NCI-H1048 (cell line): ENCODE measurements at places on chromosomes 16 and 17.

DNA sequence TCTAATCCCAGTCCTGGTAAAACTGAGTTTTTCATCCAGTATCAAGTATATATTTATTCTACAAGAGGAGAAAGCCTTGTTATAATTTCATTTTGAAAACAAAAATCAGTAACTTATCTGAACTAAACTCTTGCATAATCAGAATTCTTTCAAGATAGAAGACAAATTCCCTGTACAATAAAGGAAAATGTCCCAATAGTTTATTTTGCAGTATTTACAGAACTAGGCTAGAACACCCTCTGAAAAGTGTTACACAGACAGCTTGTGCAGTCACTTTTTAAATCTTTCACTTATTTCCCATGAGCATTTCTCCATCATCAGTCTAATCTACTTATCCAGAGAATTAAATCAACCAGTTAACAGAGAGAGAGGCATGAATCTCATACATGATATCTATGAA lies 48.5 kb downstream of the SPOP start:
- DNase-seq = no peak

- no peak for DNase-seq
Observed at GRCh38 chr16:19690196-19690595, 27.8 kb downstream of the KNOP1 start.

DNA sequence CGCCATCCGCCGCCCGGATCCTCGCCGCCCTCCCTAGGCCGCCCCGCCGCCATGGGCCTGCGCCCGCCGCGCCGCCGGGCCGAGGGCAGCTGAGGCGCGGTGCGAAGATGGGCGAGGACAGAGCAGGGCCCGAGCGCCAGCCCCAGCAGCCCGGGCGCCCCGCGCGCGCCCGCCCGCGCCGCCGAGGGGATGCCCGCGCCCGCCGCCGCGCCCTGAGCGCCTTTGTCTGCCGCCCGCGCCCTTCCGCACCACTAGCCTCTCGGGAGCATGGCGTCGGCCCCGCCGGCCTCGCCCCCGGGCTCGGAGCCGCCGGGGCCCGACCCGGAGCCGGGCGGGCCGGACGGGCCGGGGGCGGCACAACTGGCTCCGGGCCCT lies 278 bp downstream of the RAB11FIP3 start:
- no peak for DNase-seq

DNA sequence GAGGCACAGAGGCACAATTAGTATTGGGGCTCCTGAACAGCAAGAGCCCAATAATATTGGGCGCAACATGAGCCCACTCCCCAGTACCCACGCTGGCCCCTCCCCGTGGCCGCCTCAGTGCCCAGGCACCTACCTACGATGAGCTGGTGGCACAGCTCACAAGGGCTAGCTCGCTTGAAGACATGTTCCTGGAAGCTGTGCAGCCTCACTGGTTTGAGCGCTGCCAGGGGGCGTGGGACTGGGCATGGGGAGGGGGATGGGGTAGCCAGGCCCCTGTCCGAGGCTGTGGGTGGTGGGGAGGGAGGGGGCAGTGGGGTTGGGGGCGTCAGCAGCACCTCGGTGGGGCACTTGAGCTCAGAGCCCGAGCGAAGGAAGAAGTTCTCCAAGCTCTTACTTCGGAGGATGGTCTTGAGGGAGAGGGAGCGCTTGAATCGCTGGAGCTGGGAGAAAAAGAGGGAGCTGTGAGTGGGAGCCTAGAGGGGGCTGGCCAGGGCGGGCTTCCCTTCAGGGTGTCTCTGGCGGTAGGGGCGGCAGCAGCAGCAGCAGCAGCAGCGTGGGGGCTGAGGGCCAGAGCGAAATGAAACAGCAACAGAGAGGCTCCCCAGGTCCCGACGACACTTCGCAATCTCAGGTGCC lies 7.9 kb downstream of the STAC2 start:
- no peak for DNase-seq

DNA sequence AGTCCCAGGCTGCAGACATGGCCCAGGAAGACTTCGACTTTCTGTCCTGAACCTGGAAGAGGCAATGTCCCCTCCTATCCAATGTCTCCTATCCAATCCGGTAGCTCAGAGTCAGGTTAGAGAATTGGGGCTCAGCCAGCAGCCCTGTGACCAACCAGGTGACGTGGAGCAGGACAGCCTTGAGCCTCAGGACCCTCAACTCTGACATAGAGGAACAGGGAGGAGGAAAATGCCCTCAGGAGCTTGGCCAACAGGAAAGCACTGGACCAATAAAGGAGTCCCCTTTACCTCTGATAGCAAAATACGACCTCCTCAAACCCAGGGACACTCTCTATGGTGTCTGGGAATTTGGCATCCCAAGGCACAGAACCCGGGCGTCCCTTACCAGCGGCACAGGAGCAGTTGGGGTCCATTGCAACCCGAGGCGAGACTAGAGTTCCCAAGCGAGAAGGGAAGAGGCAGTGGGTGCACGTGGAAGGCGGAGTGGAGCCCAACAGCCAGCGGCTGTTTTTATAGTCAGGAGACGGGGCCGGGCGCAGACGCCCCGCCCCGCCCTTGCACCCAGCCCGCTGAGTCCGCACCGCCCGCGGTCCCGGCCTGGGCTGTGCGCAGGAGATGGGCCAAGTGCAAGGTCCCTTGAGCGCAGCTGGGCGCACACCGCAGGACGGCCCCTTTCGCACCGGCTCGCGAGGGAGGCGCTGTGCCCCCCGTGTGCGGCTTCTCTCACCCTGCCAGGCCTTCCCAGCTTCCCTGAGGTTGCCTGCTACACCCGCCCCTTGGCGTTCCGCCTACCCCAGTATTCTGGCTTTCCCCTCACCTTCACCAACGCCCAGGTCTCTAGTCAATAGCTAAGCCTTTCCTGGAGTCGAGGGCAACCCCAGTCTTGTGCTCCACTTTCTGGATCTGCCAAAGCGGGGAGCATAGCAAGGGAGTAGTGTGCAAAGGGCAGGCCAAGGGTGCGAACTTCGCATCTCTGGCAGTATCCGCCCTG lies at the start of gene MT1G:
Gene MT1G (minus strand): TSS at position 485 of the 991 bp plus-strand sequence. CDS start 72 bp downstream, at position 413.
- no peak for DNase-seq

GRCh38 chr17:55436224-55437158 lies 14.9 kb upstream of the MMD start:
- no peak for DNase-seq

- no peak for DNase-seq
Observed at GRCh38 chr17:16005636-16006035, 6.0 kb downstream of the TTC19 start.

DNA sequence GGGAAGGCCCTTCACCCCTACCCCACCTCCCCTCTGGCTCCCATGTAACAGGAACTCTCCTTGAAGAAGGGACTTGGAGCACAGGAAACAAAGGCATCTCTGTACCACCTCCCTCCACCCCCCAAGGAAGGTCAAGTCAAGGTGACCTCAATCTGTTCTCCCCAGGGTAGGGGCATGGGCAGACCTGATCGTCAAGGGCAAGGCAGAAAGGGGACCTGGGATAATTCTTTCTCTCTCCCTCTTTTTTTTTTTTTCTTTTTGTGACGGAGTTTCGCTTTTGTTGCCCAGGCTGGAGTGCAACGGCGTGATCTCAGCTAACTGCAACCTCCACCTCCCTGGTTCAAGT lies 4.3 kb upstream of the STAT5A start:
- DNase-seq = no peak

DNA sequence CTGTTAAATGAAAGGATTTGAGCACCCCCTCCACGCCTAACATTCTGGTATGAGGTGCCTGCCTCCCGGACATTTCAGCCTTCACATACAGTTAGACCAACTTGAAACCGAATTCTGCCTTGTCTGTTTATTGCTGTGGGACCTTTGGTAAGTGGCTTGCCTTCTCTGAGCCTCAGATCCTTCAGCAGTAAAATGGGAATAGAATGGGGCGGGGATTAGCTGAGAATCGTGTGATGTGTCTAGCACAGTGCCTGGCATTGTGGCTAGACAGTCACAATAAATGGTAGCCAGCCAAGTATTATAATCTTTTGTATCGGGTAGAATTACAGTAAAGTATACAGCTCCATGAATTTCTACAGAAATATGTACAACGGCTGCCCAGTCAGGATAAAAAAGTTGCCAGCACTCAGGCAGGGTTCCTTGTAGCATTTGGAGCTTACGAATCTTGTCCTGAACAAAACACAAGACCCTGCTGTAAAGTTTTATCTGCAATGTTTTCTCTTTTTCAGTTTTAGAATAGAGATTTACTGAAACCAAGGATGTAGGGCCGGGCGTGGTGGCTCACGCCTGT lies 786 bp downstream of the TMC7 start:
- DNase-seq = no peak

DNA sequence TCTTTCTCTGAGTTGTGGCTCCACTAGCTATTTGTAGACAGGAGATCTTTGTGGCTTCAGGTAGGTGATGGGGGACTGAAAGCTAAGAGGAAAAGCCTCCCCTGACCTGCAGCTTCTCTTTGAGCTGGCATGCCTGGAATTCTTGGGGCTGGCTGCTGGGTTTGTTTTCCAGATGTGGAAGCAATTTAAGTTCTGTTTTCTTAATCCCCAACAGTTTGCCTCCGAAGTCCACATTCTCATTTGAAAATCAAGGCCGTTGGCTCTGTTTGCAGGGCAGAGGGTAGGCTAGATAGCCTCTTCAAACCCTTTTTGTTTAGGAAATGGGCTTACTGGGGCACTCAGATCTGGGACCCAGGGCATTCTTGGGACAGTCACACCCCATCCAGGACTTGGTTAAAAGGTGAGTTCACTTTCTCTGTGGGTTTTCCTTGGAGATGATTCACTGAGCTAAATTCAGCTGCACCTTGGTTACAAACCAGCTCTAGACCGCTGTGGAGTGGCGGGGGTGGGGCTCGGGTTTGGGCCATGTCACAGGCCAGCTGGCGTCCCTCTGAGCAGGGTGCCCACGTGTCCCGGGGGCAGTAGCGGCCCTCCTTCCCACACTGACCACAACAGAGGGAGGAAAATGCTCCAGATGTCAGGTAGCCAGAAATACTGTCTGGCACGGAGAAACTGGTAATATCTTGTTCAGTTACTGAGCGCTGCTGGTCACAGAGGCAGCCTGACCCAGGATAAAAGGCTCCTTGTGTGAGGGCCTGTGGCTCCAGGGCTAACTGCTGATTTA lies 108.5 kb downstream of the RAB11FIP4 start:
- DNase-seq = no peak

DNA sequence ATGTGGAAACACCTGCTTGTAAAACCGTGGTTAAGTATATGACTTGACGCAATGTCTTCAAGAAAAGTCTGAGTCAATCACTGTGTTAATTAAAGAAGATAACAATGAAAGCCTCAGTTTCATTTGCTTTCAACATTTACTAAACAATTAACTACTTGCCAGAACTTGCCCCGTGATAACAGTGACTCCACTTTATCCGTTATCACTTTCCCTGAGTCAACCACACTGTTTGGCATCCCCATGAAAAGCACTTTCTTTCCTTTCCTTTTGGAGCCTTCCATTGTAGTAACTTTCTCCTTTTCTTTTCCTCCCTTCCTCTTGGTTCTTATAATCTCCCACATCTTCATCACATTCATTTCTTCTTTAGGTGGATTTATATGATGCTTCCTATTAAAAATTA lies 435.1 kb upstream of the GOT2 start:
- DNase-seq = no peak

DNA sequence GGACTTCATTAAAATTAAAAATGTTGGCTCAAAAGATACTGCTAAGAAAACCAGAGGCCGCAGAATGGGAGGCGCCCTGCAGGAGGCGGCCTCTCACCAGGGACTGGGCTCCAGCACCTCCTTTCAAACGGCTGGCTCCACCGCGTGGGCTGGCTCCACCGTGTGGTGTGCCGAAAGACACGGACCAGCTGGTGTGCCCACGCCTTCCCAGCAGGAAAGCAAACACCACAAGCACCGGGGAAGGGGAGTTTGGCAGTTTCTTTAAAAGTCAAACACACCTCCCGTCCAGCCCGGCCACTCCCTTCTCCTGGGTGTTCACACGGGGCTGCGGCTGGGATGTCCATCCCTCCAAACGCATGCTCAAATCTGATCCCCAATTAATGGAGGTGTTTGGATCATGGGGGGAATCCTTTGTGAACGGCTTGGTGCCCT lies 13.9 kb downstream of the HAGH start:
- DNase-seq = no peak

GRCh38 chr17:78184351-78184750 lies 2.5 kb downstream of the TK1 start:
- DNase-seq = no peak

GRCh38 chr16:86016201-86016965 lies 117.4 kb downstream of the IRF8 start:
- DNase-seq = no peak

DNA sequence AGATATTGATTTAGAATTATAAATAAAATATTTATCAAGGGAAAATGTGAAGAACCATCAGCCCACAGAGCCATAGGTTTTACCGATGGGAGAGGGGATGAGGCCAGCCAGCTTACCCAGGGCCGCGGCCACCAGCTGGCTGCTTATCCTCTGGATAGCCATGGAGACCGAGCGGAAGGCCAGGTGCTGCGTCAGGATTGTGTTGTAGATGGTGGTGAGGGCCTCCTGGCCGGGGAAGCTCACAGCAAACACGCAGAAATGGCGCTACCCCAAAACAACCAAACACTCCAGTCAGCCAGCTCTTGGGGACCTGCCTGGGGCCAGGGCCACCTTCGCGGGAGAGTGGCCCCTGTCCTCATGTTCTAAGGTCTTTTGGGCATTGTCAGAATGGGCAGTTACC lies 97.8 kb downstream of the DNAH17 start:
- DNase-seq = no peak

GRCh38 chr16:88672776-88673175 lies 9.9 kb upstream of the MVD start:
- no peak for DNase-seq

DNA sequence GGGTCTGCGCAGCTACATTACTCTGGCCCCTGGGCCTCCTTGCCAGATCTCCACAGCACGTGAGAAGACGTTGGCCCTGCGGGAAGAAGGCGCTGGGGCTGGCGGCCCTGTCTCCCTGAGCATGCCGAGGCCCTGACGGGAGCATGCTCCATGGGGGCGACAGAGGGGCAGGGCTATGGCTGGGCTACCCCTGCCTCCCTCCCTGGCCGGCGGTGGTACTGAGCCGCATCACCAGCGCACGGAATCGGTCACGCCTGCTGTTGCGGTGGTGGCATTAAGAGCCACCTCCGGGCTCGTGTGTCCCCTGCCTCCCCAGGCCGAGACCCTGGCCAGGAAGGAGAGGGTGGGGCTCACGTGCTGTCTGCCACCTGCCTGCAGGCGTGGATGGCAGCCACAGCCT lies 28.1 kb downstream of the MAPK8IP3 start:
- DNase-seq = no peak
